Osteoblast (primary cell): ENCODE measurements at places on chromosomes 4 and X.

GRCh38 chr4:37066159-37066558 is 178.4 kb upstream of the NWD2 start:
- no peaks in the 10 kb centered on the region for H3K36me3 ChIP-seq
- no peaks in the 10 kb centered on the region for H3K27me3 ChIP-seq
- H3K4me3 ChIP-seq, result no peak overlapping the region
- DNase-seq, result no peak
- H3K27ac ChIP-seq, result no peak overlapping the region

DNA sequence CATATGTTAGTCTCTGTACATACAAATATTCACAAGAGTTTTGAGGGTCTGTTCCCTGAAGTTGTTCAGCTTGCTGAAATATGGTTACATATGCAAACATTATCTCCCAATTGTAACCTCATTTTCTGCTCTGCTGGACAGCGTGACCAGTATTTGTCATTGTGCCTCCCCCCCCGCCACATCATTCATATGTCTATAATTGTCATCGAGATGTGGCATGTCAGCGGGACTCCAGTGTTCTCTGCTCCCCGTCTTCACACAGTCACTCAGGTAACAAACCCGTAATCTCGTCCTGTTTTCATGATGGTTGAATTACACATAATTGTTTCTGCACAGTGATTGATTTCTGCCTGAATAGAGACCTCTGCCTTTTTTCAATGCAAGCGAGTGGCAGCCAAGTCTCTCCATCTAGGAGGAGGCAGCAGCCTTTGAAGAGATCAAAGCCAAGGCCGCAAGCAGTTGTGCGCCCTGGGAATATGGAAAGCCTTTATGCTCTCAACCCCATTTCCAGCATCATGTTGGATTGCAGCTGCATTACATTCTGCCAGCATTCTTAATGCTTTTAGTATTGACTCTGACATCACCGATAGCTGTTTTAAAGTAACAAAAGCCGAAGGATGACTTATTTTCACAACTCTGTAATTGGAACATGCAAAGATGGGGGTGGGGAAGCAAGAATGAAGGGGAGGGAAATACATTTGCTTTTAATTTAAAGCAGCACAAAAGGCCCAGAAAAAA is 27.4 kb downstream of the LEF1 start:
- H3K36me3 ChIP-seq, result no peaks in the 10 kb centered on the region
- H3K27me3 ChIP-seq, result no peaks in the 10 kb centered on the region
- H3K27ac ChIP-seq, result no peak overlapping the region
- no peak for DNase-seq
- no peaks in the 10 kb centered on the region for H3K4me1 ChIP-seq

DNA sequence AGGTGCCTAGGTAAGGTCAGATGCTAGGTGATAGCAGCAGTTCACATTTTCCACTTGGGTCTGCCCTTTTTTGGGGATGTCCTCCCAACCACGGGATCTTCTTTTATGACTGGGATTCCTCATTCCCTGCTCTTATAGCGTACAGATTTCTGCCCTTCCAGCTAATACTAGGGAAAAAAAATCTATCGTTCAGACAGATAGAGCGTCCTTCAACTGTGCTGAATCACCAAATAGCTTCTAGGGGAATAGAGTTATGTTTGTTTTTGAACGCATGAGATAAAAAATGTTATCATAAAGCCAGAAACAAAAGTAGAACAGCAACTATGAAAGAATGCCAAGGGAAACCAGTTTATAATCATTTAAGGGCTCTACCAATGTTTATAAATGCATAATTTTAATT is 13.0 kb downstream of the RAP2C start:
- no peak overlapping the region for H3K27ac ChIP-seq
- no peaks in the 10 kb centered on the region for H3K36me3 ChIP-seq
- H3K27me3 ChIP-seq, result no peaks in the 10 kb centered on the region
- no peak for DNase-seq
- peaks cover 2% of the 10 kb centered on the region for H3K4me1 ChIP-seq
- H3K4me3 ChIP-seq, result no peak overlapping the region

DNA sequence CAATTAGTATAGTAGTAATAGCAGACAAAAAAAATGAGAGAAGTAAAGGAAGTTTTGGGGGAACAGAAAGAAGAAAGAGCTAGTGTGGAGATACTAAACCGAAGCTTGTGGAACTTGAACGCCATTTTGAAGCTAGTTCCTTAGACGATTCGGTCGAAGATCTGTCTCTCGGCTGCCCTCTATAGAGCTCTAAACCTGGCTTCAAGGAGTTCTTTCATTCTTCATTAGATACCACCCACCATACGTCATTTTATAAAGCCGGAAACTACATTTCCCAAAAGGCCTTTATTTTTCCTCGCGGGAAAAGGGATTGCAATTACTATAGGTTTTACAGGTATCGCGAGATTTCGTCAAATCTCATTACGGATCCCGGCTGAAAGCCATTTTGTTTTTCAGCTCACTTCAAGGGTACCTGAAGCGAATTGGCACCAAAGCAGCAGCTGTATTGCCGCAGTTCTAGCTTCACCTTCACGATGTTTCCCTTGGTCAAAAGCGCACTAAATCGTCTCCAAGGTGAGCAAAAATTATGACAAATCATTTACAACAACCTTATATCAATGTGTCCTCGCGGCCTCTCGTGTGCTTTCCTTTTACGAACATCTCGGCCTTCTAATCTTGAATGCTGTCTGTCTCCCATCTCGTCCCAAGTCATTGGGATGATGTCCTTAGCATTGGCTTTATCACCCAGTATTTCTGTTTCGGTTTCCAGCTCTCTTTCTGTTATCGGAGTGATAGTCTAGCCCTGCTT is at the start of gene COX7B:
Gene COX7B, plus strand, starts transcription at position 388 of the 748 bp plus-strand sequence. Its CDS starts 86 bp downstream, at position 474.
- no peaks in the 10 kb centered on the region for H3K27me3 ChIP-seq
- peak within 1 kb of the TSS; percentile 69 for H3K4me3 ChIP-seq

DNA sequence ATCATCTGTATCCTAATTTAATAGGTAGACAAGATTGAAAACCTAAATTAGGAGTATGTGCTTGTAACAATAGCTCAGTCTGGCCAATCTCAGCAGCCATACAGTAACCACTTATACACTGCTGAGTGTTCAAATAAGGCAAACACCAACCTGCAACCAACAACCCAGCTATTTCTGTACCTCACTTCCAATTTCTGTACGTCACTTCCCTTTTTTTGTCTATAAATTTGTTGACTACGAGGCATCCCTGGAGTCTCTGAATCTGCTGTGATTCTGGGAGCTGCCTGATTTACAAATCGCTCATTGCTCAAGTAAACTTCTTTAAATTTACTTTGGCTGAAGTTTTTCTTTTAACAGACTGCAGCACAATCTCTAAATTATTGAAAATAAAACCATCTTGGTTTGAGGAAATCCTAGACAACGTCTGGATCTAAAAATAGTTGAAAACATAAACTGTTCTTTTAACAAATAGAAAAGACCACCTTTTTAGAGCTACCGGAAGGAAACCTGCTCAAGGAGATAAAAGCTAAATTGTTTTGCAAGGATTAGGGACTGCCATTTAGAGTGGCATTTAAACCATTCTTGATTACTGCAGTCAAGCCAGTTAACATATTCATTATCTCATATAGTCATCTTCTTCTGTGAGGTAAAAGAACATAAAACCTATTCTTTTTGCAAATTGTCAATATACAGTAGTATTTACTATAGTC is 778.1 kb downstream of the SH3BGRL start:
- no peak overlapping the region for H3K27ac ChIP-seq
- no peaks in the 10 kb centered on the region for H3K4me1 ChIP-seq
- no peak for DNase-seq
- H3K36me3 ChIP-seq, result no peaks in the 10 kb centered on the region

DNA sequence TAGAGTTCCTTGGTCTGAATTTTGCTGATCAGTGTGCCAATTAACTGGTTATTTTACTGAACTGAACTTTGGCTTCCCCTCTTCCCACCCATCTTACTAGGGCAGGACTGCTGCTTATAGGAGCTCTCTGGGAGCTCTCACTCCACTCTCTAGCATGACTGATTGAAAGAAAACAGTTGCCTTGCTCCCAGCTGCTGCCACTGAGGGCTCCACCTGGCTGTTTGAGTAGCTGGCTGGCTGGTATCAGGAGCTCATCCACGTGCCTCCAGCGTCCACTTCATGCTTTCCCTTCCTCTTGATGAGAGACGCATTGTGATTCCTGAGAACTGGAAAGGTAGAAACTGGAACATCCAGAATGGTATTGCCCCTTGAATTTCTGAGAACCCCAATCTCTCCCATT is 73.0 kb upstream of the KLHL13 start:
- no peak overlapping the region for H3K27ac ChIP-seq
- peak; percentile 43 for DNase-seq
- no peaks in the 10 kb centered on the region for H3K4me1 ChIP-seq
- H3K36me3 ChIP-seq, result no peaks in the 10 kb centered on the region
- no peak overlapping the region for H3K4me3 ChIP-seq
- H3K27me3 ChIP-seq, result no peaks in the 10 kb centered on the region

DNA sequence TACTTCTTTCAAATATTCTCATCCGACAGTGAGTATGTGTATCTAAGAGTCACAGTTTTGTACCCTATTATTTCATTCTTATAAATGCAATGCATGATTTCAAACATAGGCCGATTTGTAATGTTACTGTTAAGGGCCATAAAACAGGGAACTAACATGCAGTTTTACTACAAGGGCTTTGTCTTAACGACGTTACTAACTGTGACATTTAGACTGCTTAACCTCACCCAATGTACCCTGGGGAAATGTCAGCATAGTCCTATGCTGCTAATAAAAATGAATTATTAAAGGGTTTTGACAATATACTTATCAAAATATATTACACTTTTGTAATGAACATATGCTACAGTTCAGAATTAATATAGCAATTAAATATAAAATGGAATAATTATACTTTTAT is 74.8 kb upstream of the CPXCR1 start:
- no peak overlapping the region for H3K4me3 ChIP-seq
- no peaks in the 10 kb centered on the region for H3K4me1 ChIP-seq
- no peak overlapping the region for H3K27ac ChIP-seq
- H3K27me3 ChIP-seq, result no peaks in the 10 kb centered on the region

DNA sequence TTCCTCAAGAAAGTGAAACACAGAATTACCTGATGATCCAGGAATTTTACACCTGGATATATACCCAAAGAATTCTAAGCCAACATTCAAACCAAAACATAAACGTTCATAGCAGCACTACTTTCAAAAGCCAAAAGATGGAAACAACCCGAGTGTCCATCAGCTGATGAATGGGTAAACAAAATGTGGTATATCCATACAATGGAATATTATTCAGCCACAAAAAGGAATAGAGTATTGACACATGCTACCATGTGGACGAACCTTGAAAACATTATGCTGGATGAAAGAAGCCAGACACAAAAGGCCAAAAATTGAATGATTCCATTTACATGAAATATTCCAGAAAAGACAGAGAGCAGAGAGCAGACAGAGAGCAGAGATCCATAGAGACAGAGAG is 52.0 kb downstream of the IRF2 start:
- H3K27me3 ChIP-seq, result no peaks in the 10 kb centered on the region
- H3K4me3 ChIP-seq, result no peak overlapping the region
- peaks cover 42% of the 10 kb centered on the region for H3K36me3 ChIP-seq
- no peak for DNase-seq

DNA sequence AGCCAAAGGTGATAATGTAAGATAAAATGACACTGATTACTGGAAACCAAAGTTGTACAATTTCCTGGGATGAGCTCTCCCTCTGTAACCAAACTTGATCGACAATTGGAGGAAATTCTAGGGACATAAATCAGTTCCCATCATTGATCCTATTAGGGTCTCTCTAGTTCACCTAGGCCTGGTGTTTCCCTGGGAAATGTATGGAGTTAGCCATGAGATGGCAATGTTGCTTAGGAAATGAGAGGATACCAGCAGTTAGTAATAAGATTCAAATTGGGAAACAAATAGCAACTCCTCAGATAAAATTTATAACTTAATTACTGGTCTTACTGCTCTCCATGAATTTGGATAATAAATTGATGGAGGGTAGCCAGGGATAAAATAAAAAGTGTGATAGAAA is 52.2 kb downstream of the SPATA18 start:
- no peaks in the 10 kb centered on the region for H3K27me3 ChIP-seq
- H3K4me3 ChIP-seq, result no peak overlapping the region
- H3K36me3 ChIP-seq, result no peaks in the 10 kb centered on the region

GRCh38 chrX:136754651-136755050 is 26.1 kb downstream of the ARHGEF6 start:
- H3K36me3 ChIP-seq, result no peaks in the 10 kb centered on the region
- H3K4me3 ChIP-seq, result no peak overlapping the region
- peak; percentile 27 for DNase-seq
- H3K27ac ChIP-seq, result no peak overlapping the region
- no peaks in the 10 kb centered on the region for H3K27me3 ChIP-seq
